SK-N-SH treated with all-trans-retinoic acid at 6 μM for 48 hours (cell line): ENCODE measurements at places on chromosomes 7 and 10.

GRCh38 chr7:1647961-1648672 is 22.0 kb upstream of the ELFN1 start:
- peak; percentile 45 for ATAC-seq

DNA sequence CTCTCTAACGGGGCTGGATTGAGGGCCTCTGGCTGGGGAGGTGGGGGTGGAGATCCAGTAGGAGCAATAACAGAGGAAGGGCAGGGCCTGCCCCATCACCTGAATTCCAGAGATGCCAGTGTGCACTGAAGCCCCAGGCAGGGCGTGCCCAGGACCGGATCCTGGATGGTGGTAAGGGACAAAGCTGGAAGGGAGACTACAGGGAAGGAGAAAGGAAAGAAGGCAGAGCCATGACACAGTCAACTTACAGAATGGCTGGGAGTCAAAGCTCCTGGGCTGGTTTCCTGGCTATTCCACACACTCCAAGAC is 666 bp downstream of the TMEM139 start:
- no peak for ATAC-seq

- ATAC-seq = no peak
Measured at GRCh38 chr7:50688226-50688590, 94.5 kb downstream of the GRB10 start.

GRCh38 chr7:106344211-106344610 is 59.4 kb upstream of the NAMPT start:
- ATAC-seq = no peak

GRCh38 chr7:132755538-132756483 is 179.5 kb upstream of the PLXNA4 start:
- peak; percentile 77 for ATAC-seq

GRCh38 chr10:87974769-87975168 is 111.3 kb downstream of the PTEN start:
- ATAC-seq = no peak

- ATAC-seq = no peak
Measured at GRCh38 chr7:136070736-136071505, 93.8 kb upstream of the MTPN start.

GRCh38 chr7:155843426-155844018 is 31.3 kb upstream of the SHH start:
- ATAC-seq = no peak

GRCh38 chr7:11345621-11346020 is 371.9 kb downstream of the PHF14 start:
- no peak for ATAC-seq

GRCh38 chr10:126844406-126844805 is 60.8 kb upstream of the DOCK1 start:
- no peak for ATAC-seq

GRCh38 chr10:58952747-58953466 is 223.5 kb upstream of the PHYHIPL start:
- ATAC-seq = peak; percentile 88

GRCh38 chr10:60728056-60728455 is 50.2 kb upstream of the CDK1 start:
- no peak for ATAC-seq

- ATAC-seq = no peak
Measured at GRCh38 chr7:27367179-27367932, 124.8 kb downstream of the EVX1 start.

GRCh38 chr10:71845410-71846405 is 5.3 kb downstream of the PSAP start:
- no peak for ATAC-seq

DNA sequence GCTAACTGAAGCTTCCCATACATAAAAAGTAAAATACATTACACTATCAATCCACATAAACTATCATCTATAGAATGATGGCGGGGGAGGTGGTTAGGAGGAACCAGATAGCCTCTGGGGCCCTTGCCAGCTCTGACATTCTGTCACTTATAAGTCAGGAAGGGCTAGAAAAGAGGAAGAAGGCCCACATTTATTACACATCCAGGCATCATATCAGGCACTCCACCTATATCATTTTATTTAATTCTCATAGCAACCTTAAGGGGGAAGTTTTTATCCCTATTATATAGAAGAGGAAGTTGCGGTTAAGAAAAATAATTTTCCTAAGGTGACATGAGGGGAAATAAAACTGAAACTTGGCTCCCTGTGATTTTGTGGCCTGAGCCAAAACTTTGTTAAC is 29.9 kb downstream of the HEPACAM2 start:
- no peak for ATAC-seq

DNA sequence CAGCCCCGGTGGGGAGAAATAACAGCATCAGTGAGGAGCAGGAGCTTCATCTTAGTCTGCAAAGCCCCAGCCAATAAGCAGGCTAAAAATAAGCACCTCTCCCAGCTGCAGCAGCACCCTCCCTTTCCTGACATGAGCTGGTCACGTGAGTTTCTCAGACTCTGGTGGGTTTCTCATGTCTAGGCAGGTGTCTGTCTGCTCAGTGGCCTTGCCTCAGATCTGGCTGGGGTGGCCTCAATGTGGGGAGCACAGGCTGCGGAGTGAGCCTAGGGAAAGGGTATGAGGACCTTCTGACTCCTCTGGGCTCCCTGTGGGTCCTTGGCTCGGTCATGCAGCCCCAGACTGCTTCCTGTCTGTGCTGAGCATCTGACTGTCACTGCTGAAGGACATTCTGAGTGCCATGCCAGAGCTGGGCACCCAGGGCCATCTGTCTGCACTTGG is 81.6 kb upstream of the LRRC4 start:
- no peak for ATAC-seq

- ATAC-seq = peak; percentile 74
Measured at GRCh38 chr10:11595395-11595692, 16.1 kb downstream of the USP6NL start.

GRCh38 chr7:18724318-18724717 is 228.8 kb downstream of the HDAC9 start:
- no peak for ATAC-seq

DNA sequence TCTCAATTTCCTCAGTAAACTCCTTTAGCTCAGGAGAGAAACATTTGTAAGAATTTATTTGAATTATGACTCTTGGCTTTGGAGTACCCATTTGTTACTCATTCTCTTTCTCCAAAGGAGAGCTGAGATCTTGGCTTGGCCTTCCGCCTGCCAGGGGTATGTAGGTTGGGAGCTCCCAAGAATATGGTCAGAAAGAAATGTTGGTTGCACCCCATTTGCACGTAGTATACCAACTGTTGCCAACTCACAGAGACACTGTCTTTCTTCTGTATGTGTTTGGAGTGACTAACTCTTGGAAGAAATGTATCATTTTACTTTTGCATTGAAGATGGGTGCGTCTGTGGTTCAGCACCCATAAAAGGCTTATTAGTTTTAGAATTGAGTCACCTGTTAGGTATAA is 708.5 kb upstream of the SORCS1 start:
- no peak for ATAC-seq

- peak; percentile 96 for ATAC-seq
Measured at GRCh38 chr10:24360282-24361127, 151.6 kb downstream of the KIAA1217 start.

DNA sequence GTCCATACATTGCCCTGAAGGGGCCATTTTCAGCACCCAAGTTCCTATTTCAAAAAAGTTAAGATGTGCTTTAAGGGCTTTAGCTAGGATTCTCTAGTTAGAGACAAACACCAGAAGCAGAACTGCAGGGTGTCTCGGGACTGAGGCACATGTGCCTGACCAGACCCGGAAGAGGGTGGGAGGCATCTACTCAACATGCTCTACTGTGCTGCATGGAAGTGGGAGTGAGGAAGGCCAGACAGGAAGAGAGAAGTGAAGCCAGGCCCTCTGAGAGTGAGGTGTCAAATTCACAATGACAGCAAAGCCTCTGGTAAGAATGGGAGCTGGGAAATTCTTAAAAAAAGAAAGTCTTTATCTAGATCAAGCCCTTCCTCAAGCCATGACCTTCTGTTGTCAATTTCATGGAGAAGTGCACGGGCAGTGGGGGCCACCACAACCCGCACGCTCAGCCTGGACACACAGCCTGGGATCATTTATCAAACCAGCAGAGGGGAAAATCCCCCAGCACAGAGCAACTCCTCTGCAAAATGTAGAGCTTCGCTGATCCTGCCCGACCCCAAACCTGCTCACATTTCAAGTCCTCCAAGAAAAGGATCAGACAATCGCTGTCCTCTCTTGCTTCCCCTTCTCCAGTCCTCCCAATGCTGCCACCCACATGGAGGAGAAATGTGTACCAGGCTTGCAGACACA is 38.7 kb downstream of the PLXNA4 start:
- ATAC-seq = peak; percentile 20; the same call in 1 of the 3 replicates

DNA sequence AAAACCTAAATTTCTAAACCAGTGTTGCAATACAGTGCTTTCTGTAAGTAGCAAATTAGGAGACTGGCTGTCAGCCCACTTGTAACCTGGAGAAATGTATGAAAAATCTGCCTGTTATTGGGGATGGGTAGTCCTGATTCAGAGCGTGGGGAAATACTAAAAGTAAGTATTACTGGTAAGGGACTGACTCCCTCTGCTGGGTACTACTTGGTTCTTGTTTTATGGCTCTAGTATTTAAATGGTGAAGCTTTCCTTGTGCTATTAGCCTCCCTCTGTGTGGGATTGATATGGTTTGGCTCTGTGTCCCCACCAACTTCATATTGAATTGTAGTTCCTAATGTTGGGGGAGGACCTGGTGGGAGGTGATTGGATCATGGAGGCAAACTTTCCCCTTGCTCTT is 886.1 kb downstream of the SORCS1 start:
- no peak for ATAC-seq

DNA sequence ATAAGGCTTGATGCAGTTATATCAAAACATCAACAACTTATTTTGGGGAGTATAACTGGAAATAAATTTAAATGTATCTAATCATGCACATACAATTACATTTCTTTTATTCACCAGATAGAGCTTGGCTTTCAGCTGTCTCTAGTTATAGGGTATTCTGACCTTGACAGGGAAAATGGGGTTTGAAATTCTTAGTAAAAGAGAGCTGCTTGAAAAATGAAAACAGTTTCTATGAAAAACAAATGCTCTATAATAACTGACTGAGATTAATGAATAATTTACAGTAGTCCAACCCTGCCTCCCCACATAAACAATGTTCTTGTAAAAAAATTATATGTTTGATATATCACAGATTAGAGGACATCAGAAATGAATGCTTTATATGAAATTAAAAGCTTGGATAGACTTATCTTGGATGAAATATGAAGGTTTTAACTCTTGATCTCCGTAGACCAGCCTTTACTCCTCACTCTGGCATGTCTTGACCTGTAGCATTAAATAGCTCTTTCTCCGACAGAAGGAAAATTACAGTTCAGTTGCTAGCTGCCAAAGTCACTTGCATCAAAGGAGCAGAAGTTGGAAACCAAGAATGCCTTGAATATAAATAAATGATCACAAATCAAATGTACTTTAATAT is 32.1 kb downstream of the VWC2 start:
- ATAC-seq = no peak

DNA sequence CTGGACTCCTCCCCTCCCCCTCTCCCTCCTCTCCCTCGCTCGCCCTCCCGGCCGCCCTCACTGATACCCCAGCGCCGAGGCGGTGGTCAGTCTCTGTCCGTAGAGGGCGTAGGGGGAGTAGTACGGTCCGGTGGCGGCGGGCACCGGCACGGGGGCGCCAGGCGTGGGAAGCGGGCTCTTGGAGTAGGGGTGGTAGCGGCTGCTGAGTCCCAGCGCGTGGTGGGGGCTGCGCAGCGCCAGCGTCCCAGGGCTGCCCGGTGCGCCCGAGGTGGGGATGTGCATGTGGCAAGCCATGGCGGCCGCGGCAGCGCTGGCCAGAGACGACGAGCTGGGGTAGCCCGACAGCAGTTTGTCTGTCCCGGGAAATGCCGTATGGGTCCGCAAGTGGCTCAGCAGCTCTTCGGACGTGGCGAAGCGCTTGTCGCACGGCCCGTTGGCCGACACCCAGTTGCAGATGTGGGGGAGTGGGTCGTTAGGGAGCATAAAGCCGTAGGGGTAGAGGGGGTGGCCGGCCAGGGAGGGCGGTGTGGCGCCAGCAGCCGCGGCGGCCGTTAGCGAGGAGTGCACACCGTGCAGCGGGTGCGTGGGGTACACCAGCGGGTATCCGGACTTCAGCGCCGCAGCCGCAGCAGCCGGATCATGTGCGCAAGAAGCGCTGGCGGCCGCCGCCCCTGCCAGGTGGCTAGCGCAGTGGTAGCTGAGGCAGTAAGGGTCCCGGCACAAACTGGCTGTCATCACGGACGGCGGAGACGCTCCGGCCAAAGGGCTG is 2.7 kb downstream of the ZNF503 start:
- ATAC-seq = no peak

GRCh38 chr10:43885252-43885651 is 236.6 kb upstream of the ZNF32 start:
- ATAC-seq = no peak

DNA sequence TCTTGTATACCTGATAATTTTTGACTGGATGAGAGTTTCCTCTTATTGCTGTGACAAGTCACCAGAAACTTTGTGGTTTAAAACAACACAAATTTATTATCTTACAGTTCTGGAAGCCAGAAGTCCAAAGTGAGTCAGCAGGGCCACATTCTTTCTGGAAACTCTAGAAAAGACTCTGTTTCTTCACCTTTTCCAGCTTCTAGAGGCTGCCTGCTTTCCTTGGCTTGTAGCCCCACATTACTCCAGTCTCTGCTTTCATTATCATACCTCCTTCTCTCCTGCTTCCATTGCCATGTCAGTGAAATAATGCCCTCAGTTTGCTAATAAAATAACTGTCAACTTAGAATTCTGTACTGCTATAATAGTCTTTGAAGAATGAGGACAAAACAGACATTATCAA is 65.3 kb downstream of the VCL start:
- no peak for ATAC-seq

DNA sequence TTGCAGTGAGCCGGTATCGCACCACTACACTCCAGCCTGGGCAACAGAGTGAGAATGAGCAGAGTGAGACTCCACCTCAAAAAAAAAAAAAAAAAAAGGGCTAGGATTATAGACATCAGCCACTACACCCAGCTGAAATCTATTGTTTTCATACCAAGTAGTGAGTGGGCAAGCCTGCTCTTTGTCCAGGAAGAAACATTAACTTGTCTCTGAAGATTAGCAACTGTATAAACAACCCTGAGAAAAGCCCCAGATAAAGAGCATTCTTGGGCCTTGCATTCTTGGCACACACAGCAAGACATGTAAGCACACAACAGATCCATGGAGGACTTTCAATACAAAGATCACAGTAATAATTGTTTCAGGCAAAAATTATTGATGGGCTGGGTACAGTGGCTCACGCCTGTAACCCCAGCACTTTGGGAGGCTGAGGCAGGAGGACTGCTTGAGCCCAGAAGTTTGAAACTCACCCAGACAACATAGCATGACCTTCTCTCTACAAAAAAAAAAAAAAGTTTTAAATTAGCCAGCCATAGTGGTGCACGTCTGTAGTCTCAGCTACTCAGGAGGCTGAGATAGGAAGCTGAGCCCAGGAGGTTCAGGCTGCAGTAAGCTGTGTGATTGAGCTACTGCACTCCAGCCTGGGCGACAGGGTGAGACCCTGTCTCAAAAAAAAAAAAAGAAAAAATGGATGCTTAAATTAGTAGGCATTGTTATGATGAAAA is 4.4 kb downstream of the PSPH start:
- peak; percentile 56 for ATAC-seq

- no peak for ATAC-seq
Measured at GRCh38 chr10:80161321-80162083, 29.0 kb downstream of the PLAC9 start.

DNA sequence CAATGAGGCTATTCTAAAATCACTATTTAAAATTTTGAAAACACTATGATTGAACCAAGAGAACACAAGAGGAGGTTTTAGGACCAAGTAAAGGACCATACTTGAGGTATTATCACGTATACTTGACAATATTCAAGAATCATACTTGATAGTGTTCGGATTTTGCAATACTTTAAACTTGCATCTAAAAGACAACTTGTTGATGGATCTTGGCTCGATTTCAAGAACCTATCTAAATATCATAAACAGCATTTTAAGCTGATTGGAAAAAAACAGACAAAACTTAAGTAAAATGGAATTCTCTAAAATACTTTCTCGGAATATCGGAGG is 1.3 kb downstream of the NAMPT start:
- ATAC-seq = no peak
